ENCODE measurements at places on chromosomes 7 and 10.
A peak's percentile ranks its signal among the peaks of the same experiment; 100 is the strongest.

- DNase-seq: no peak
- no peaks in the 10 kb centered on the region for H3K4me1 ChIP-seq
- no peaks in the 10 kb centered on the region for H3K36me3 ChIP-seq
These were observed 34.3 kb upstream of the HERPUD2 start for GRCh38 chr7:35729061-35729783.

DNA sequence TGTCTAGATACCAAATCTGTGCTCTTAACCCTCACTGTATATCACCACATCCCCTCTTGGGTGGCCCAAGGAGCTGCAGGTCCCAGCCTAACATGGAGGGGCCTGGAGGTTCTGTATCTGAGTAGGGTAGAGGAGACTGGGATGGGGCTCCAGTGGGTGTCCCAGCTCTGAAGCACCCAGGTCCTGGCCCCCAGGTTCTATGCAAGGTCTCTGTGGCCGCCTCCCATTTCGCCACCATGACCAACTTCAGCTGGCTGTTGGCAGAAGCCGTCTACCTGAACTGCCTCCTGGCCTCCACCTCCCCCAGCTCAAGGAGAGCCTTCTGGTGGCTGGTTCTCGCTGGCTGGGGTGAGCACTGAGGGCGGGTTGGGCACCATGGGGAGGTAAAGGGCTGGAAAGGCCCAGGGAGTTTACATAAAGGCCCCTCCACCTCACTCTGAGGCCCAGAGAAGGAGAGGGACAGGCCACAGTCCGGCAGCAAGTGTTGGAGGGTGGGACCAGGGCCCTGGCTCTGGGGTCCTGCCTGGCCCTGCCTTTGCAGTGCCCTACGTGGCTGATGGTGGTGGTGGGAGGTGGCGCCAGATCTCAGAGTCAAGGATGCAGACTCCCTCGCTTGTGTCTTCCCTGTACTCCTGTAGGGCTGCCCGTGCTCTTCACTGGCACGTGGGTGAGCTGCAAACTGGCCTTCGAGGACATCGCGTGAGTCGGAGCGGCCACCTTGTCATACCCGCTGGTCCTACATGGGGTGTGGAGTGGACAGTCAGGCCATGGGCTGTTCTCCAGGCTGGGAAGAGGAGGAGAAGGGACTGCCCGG lies 10.2 kb downstream of the GHRHR start:
- H3K27me3 ChIP-seq: peaks cover 42% of the 10 kb centered on the region
- DNase-seq: no peak

GRCh38 chr7:123724817-123725253 lies 24.0 kb downstream of the WASL start:
- DNase-seq: no peak
- H3K4me3 ChIP-seq: no peak overlapping the region
- H3K27ac ChIP-seq: no peak overlapping the region
- no peaks in the 10 kb centered on the region for H3K27me3 ChIP-seq
- peaks cover 37% of the 10 kb centered on the region for H3K4me1 ChIP-seq

- H3K4me1 ChIP-seq: peaks cover 28% of the 10 kb centered on the region
- peak; percentile 99 for DNase-seq
- no peaks in the 10 kb centered on the region for H3K27me3 ChIP-seq
- no peaks in the 10 kb centered on the region for H3K36me3 ChIP-seq
- H3K4me3 ChIP-seq: peak overlapping the region; percentile 25
These were observed 7.8 kb downstream of the HTRA1 start for GRCh38 chr10:122468926-122469781.

DNA sequence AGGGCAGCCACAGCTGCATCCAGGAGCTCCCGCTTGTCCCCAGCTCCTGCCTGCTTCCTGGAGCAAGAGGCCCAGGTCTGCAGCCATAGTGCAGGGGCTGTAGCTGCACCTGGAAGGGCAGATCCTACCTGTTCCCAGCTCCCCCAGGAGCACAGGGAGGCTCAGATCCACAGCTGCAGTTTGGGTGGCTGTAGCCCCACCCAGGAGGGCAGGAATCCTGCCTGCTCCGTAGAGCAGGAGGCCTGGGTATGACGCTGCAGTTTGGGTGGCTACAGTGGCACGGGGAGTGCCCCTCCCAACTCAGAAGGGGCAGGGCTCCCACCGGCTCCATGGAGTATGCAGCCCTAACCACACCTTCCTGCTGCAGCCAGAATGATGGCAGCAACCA lies 26.7 kb upstream of the CDCA7L start:
- no peak overlapping the region for H3K27ac ChIP-seq
- no peak for DNase-seq
- no peaks in the 10 kb centered on the region for H3K27me3 ChIP-seq
- no peaks in the 10 kb centered on the region for H3K4me1 ChIP-seq
- H3K36me3 ChIP-seq: no peaks in the 10 kb centered on the region
- no peak overlapping the region for H3K4me3 ChIP-seq

GRCh38 chr7:41339913-41340676 lies 362.8 kb downstream of the INHBA start:
- DNase-seq: no peak
- no peaks in the 10 kb centered on the region for H3K36me3 ChIP-seq
- peaks cover 18% of the 10 kb centered on the region for H3K4me1 ChIP-seq
- no peak overlapping the region for H3K27ac ChIP-seq

DNA sequence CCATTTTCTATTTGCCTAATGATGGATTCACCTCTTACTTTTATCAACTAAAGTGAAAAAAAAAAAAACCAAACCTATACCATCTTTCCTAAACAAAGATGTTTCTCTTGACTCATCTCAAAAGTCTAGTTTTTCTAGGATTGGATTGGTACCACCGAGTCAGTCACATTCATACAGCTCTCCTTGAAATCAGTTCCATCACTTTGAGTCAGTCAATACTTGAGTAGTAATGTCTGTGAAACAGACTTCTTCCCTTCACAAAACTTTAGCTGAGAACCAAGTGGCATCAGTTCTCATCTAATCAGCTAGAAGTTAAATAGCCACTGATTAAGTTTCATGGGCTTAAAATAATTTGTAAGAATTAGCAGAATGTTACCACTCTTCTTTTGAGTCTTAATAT lies 13.3 kb downstream of the CDK6 start:
- H3K27me3 ChIP-seq: no peaks in the 10 kb centered on the region
- no peaks in the 10 kb centered on the region for H3K36me3 ChIP-seq
- peaks cover 31% of the 10 kb centered on the region for H3K4me1 ChIP-seq
- H3K4me3 ChIP-seq: no peak overlapping the region
- H3K27ac ChIP-seq: no peak overlapping the region

DNA sequence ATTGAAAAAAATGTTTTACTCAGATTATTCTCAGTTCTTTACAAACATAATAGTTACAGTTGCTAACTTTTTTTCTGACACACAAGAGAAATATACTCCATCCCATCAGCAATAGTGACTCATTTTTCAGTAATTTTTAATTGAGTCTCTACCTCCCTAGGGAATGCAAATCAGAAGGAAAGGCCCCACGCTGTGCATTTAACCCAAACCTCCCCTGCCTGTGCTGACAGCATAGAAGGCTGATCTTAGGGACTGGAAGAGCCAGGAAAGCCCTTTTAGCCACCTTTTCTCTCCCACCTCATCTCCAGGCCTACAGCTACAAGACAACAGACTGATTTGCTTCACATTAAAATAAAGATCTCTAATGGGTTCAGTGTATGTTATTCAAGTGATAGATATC lies 24.7 kb upstream of the PIK3CG start:
- H3K27me3 ChIP-seq: no peaks in the 10 kb centered on the region
- DNase-seq: peak; percentile 94
- peaks cover 18% of the 10 kb centered on the region for H3K4me1 ChIP-seq
- peak overlapping the region; percentile 84 for H3K27ac ChIP-seq

DNA sequence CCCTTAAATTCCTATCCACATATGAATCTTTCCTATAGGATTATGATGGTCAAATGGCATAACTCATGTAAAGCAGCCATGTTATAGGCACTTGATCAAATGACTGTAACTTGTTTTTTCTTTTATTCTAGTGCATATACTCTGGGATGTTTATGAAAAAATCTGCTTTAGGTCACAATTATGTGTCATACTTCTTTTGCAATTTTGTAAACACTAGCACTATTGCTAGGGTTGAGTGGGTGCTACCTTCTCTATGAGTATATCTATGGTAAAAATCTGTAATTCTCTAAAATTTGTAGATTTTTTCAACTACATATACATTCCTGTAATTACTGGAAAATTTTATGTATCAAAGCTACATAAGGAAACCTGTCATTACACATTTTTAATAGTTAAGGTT lies 50.0 kb downstream of the HGF start:
- H3K27me3 ChIP-seq: no peaks in the 10 kb centered on the region
- DNase-seq: peak; percentile 42
- H3K36me3 ChIP-seq: no peaks in the 10 kb centered on the region
- no peak overlapping the region for H3K4me3 ChIP-seq

All from GM23248 (cell line).